ENCODE measurements at places on chromosomes 4 and X.

- H3K36me3 ChIP-seq, result no peaks in the 10 kb centered on the region
- H3K4me1 ChIP-seq, result peaks cover 5% of the 10 kb centered on the region
- DNase-seq, result no peak
- H3K4me3 ChIP-seq, result peak overlapping the region; percentile 85
- no peaks in the 10 kb centered on the region for H3K27me3 ChIP-seq
- peak overlapping the region; percentile 91 for H3K27ac ChIP-seq
These were observed 1.5 kb downstream of the SMIM14 start for GRCh38 chr4:39637221-39637585.

- H3K4me3 ChIP-seq, result no peak overlapping the region
- no peaks in the 10 kb centered on the region for H3K36me3 ChIP-seq
- DNase-seq, result peak; percentile 36
- peak overlapping the region; percentile 54 for H3K27ac ChIP-seq
These were observed 67.1 kb downstream of the PGRMC2 start for GRCh38 chr4:128220286-128221235.

GRCh38 chrX:101493225-101493624 is 8.0 kb downstream of the ARMCX4 start:
- no peaks in the 10 kb centered on the region for H3K27me3 ChIP-seq
- no peaks in the 10 kb centered on the region for H3K4me1 ChIP-seq
- H3K36me3 ChIP-seq, result peaks cover 2% of the 10 kb centered on the region
- no peak overlapping the region for H3K4me3 ChIP-seq
- peak; percentile 17 for DNase-seq

DNA sequence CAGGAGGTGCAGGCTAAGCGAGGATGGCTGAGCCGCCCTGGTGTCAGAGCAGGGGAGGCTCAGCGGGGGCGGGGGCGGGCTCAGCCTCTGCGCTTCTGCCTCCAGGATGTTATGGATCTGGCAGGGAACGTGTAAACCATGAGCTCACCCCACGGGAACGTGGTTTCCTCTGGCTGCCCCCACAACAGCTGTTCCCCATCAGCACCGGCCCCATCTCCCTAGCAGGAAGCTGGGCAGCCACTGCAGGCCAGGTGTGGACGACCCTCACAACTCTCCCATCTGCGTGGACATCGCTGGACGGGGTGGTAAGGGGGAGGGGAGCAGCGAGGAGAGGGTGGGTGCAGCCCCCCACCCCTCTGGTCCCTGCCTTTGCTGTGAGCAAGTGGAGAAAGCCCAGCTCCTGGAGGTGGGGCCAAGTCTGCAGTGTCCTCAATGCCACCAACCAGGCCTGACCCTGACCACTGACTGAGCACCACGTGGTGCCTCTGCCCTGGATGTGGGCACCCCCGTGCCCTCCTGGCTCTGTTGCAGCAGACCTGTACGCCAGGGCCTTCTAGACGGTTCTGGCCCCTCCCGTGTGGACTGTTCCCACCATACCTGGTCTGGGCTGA is 28.1 kb upstream of the SPON2 start:
- no peak overlapping the region for H3K4me3 ChIP-seq
- H3K27ac ChIP-seq, result no peak overlapping the region
- H3K4me1 ChIP-seq, result peaks cover 28% of the 10 kb centered on the region
- H3K36me3 ChIP-seq, result no peaks in the 10 kb centered on the region
- H3K27me3 ChIP-seq, result no peaks in the 10 kb centered on the region
- DNase-seq, result peak; percentile 61

DNA sequence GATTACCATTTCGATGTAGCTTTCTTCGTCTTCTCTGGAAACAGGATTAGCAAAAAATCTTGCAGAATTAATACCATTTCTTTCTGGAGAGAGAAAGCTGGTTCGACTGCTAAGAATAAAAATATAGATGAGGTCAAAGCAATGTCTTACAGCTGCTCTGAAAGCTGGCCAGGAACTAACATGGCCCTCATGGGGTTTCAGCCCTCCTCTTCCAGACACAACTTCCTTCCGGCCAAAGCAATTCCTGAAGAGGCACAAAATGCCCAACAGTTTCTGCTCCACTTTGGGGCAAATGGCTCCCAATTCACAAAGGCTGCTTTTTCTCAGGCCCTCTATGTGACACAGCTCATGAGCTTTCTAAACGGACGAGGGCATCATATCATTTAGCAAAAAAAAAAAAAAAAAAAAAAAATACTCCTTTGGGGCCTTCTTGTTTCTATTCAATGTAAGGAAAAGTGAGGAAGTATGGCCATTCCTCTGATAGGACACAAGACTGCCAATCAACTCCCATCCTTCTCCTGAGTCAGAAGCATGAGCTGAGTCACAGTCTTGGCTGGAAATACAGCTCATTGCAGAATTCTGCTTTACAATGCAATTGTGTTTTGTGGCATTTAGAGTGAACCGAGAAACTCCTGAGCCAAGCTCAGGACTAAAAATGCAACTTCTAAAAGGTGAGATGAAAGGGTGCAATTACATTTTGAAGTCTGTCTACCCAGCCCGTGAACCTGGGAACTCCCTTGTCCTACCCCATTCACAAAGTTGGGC is 42.7 kb upstream of the CTAG2 start:
- no peaks in the 10 kb centered on the region for H3K27me3 ChIP-seq
- no peak for DNase-seq
- no peak overlapping the region for H3K4me3 ChIP-seq

GRCh38 chrX:88072339-88073030 is 554.9 kb downstream of the KLHL4 start:
- no peaks in the 10 kb centered on the region for H3K36me3 ChIP-seq
- H3K27ac ChIP-seq, result no peak overlapping the region
- no peak for DNase-seq
- H3K4me3 ChIP-seq, result no peak overlapping the region
- H3K27me3 ChIP-seq, result no peaks in the 10 kb centered on the region
- H3K4me1 ChIP-seq, result no peaks in the 10 kb centered on the region

- no peak overlapping the region for H3K27ac ChIP-seq
- H3K27me3 ChIP-seq, result no peaks in the 10 kb centered on the region
- no peaks in the 10 kb centered on the region for H3K4me1 ChIP-seq
- peaks cover 56% of the 10 kb centered on the region for H3K36me3 ChIP-seq
These were observed 43.6 kb downstream of the BLTP1 start for GRCh38 chr4:122195718-122196117.

DNA sequence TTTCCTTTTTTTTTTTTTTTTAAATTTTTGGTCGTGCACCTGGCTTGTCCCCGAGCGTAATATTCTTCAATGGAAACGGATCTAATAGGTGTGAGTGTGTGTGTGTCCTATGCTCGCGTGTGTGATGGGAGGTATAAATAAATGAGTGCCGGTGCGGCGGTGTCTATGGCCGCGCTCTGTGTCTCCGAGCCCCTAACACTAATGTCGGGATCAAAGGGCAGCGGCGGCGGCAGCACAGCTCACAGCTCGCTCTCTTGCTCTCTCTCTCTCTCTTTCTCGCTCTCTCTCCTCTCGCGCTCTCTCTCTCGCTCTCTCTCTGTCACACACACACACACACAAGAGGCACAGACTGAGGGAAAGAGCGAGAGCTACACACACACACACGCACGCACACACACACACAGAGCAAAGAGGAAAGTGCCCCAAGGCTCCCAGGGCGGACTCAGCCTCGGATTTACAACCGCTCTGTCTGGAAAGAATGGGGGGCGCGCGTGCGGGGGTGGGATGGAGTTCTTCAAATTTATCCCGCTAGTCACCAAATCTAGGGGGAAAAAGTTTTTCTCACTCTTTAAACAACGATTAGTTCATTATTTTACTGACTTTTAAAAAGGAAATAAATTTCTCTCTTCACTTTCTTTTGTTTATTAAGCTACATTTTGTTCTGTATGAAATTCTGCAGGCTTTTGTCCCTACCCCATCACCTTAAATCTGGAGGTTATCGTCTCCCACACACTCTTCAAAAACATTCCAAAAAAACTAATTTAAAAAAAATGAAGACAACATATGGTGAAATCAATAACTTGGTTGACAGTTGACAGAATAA is at the start of gene ZNF827:
ZNF827 (minus strand) TSS at position 206 of the 823 bp plus-strand sequence. CDS start 416 bp downstream, outside the sequence.
- peak within 1 kb of the TSS; percentile 97 for H3K27ac ChIP-seq
- H3K27me3 ChIP-seq, result no peaks in the 10 kb centered on the region
- no peaks in the 10 kb centered on the region for H3K36me3 ChIP-seq
- peak within 1 kb of the TSS; percentile 89 for H3K4me3 ChIP-seq

DNA sequence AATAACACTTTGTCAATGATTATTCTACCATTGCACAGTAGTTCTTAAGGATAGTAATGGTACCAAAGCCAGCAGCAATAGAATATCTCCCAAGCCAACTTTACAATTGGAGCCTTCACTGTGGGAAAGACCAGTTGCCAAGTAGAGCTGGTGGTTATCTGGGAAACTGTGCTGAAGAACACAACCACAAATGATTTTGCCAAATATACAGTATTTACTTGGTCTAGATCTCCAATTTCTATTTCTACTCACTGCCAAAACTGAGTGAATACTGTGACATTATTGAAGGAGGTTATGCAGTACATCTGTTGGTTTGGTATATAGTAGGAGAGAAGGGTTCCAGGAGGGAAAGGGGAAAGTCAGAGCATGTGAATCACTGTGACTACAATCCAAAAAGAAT is 3.8 kb downstream of the TET2 start:
- no peak overlapping the region for H3K4me3 ChIP-seq
- no peak for DNase-seq
- H3K27ac ChIP-seq, result no peak overlapping the region
- no peaks in the 10 kb centered on the region for H3K27me3 ChIP-seq
- no peaks in the 10 kb centered on the region for H3K36me3 ChIP-seq
- H3K4me1 ChIP-seq, result no peaks in the 10 kb centered on the region

- no peaks in the 10 kb centered on the region for H3K36me3 ChIP-seq
- DNase-seq, result no peak
- no peaks in the 10 kb centered on the region for H3K4me1 ChIP-seq
- no peak overlapping the region for H3K27ac ChIP-seq
- H3K27me3 ChIP-seq, result no peaks in the 10 kb centered on the region
These were observed 167.9 kb downstream of the CORIN start for GRCh38 chr4:47669946-47670345.

GRCh38 chr4:1533501-1534064 is 127.3 kb upstream of the NKX1-1 start:
- DNase-seq, result no peak
- no peaks in the 10 kb centered on the region for H3K36me3 ChIP-seq
- H3K4me1 ChIP-seq, result no peaks in the 10 kb centered on the region

DNA sequence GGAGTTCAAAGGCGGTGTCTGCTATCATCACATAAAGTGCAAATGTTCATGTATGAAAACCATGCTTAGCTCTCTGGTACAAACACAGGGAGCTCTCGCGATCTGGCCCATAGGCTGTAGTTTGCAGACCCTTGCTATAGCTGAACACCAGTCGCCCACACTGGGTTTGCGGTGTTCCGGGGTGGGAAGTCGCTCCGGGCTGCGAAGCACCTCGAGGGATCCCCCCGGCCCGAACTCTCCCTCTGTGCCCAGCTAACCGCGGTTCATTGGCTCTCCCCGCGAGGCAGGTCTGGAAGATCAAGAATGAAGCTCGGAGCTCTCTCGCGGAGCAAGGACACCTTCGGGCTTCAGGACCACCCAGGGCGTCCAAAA is 341 bp upstream of the PRPS2 start:
- H3K27ac ChIP-seq, result no peak overlapping the region
- peak overlapping the region; percentile 64 for H3K4me3 ChIP-seq
- no peak for DNase-seq
- no peaks in the 10 kb centered on the region for H3K36me3 ChIP-seq
- no peaks in the 10 kb centered on the region for H3K4me1 ChIP-seq
- H3K27me3 ChIP-seq, result no peaks in the 10 kb centered on the region

GRCh38 chr4:108072300-108072699 is 82.6 kb downstream of the HADH start:
- no peaks in the 10 kb centered on the region for H3K36me3 ChIP-seq
- no peak overlapping the region for H3K4me3 ChIP-seq
- no peaks in the 10 kb centered on the region for H3K4me1 ChIP-seq
- H3K27ac ChIP-seq, result no peak overlapping the region
- H3K27me3 ChIP-seq, result peaks cover 27% of the 10 kb centered on the region

GRCh38 chrX:18288716-18289115 is 65.8 kb downstream of the SCML2 start:
- no peak overlapping the region for H3K4me3 ChIP-seq
- H3K27me3 ChIP-seq, result no peaks in the 10 kb centered on the region
- no peak overlapping the region for H3K27ac ChIP-seq
- no peak for DNase-seq

GRCh38 chrX:130497531-130497930 is 95.7 kb downstream of the RBMX2 start:
- no peak overlapping the region for H3K27ac ChIP-seq
- no peak overlapping the region for H3K4me3 ChIP-seq
- no peak for DNase-seq
- H3K36me3 ChIP-seq, result no peaks in the 10 kb centered on the region

DNA sequence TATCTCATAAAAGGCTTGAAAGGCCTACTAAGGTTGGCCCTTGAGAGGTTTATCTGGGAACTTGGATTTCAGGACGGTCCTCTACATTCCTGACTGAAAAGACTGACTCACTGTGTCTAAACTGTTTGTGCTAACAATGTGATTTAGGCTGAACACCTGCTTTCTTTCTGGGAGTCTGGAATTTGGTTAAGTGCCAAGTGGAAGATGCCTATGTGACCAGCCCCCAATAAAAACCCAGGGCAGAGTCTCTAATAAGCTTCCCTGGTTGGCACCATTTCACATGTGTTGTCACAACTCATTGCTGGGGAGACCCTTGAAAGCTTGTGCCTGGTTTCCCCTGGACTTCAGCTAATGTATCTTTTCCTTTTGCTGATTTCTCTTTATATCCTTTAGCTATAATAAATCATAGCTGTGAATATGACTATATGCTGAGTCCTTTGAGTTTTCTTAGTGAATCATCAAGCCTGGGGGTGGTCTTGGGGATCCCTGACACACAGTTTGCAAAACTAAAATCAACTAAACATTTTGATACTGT is 55.1 kb downstream of the GPR82 start:
- peak overlapping the region; percentile 76 for H3K27ac ChIP-seq
- H3K4me1 ChIP-seq, result peaks cover 2% of the 10 kb centered on the region
- no peak for DNase-seq
- H3K36me3 ChIP-seq, result no peaks in the 10 kb centered on the region

GRCh38 chr4:80814266-80814665 is 216.2 kb upstream of the BMP3 start:
- no peaks in the 10 kb centered on the region for H3K36me3 ChIP-seq
- no peak overlapping the region for H3K4me3 ChIP-seq
- H3K4me1 ChIP-seq, result no peaks in the 10 kb centered on the region
- no peaks in the 10 kb centered on the region for H3K27me3 ChIP-seq
- H3K27ac ChIP-seq, result no peak overlapping the region

- H3K36me3 ChIP-seq, result no peaks in the 10 kb centered on the region
- no peak for DNase-seq
- no peak overlapping the region for H3K4me3 ChIP-seq
- no peaks in the 10 kb centered on the region for H3K27me3 ChIP-seq
- no peaks in the 10 kb centered on the region for H3K4me1 ChIP-seq
These were observed 56.4 kb downstream of the STARD8 start for GRCh38 chrX:68703846-68704245.

GRCh38 chr4:4226606-4227438 is at the start of gene OTOP1:
Gene OTOP1, minus strand, starts transcription at chr4:4226929. Its CDS starts 65 bp downstream, at chr4:4226864.
- peak; percentile 49 for DNase-seq
- H3K27ac ChIP-seq, result no peak within 1 kb of the TSS
- H3K27me3 ChIP-seq, result peaks cover 48% of the 10 kb centered on the region
- H3K36me3 ChIP-seq, result no peaks in the 10 kb centered on the region
- no peak within 1 kb of the TSS for H3K4me3 ChIP-seq

- no peak overlapping the region for H3K27ac ChIP-seq
- H3K27me3 ChIP-seq, result peaks cover 8% of the 10 kb centered on the region
- H3K4me3 ChIP-seq, result no peak overlapping the region
- no peaks in the 10 kb centered on the region for H3K36me3 ChIP-seq
These were observed 69.9 kb upstream of the TNIP3 start for GRCh38 chr4:121233982-121234381.

Data from SK-N-SH (cell line).